ENCODE measurements at places on chromosomes 16 and 17. TPM values are rescaled to one million over a fixed set of nuclear protein-coding genes. Genes with fewer than 3 reads are reported as not detected.

DNA sequence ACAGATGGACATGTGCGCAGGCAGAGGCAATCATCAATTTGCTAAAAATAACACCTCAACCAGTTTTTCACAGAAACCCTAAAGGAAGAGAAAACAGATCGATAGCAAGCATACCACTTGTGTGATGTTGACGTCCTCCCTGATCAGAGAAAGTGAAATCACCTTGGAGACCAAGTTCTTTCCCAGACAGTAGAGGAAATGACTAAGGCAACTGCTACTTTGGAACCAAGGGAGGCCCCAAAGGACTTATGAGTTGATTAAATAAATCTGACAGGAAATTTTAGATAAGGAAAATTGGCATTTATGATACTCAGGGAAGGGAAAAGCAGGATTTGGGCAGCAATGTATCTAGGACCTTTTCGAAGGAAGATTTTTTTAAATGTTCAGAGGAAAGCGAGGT is 267.1 kb upstream of the ASIC2 start:
- no peak for DNase-seq

DNA sequence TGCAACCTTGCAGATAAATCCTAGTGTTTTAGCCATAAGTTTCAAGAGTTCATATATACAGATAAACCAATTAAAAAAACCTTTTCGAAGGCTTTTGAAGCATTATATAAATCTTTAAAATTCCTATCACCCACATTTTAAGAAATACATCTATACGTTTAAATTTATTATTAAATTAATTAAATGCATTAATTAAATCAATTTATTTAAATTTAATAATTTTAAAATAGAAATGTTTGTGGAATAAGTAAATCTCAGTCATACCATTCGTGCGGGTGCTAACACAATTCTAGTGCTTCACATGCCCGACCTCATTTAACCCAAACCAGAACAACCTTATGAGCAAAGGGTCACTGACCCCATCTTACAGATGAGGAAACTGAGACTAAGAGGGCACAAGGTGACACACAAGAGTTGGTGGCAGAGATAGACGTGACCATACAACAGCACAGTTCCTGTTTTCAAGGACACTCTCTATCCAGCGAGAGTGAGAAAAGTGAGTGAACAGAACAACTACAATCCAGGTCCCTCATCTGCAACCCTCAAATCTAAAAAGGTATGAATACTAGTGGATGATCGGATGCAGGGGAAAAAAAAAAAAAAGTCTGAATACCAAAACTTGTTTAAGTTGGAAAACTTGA is 1.4 kb downstream of the NSMCE1 start:
- DNase-seq = no peak

DNA sequence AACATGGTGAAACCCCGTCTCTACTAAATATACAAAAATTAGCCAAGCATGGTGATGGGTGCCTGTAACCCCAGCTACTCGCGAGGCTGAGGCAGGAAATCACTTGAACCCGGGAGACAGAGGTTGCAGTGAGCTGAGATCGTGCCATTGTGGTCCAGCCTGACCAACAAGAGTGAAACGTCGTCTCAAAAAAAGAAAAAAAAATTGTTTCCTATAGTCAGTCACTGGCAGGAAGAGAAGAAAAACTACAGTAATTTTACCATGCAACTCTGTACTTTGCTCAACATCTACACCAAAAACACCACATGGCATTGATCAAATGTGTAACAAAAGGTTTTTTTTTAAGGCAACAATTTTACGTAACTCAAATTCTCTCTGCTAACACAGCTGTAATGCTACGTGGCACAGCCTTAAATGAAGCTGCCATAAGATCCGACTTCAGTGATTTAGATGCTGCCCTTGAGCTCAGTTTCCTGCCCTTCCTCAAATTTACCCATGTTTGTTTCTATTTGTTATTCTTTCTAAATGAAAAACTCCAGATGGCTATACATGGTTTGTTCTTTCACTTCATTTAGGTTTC is 40.2 kb downstream of the CNOT1 start:
- no peak for DNase-seq

GRCh38 chr17:80805032-80805751 is 186.4 kb upstream of the CHMP6 start:
- no peak for DNase-seq

- DNase-seq = no peak
These were observed 333.0 kb upstream of the EEF2KMT start for GRCh38 chr16:5430598-5430997.

DNA sequence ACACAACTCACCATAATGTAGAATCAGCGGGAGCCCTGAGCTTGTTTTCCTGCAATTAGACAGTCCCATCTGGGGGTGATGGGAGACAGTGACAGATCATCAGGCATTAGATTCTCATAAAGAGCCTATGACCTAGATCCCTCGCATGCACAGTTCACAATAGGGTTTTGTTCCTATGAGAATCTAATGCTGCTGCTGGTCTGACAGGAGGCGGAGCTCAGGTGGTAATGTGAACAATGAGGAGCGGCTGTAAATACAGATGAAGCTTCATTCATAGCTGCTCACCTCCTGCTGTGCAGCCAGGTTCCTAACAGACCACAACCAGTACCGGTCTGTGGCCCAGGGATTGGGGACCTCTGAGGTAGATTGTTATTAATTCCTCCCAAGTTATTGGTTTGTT is 2.9 kb upstream of the DOK4 start:
- DNase-seq = no peak

The ITGAX gene
- 0.81 TPM for polyA plus RNA-seq

DNA sequence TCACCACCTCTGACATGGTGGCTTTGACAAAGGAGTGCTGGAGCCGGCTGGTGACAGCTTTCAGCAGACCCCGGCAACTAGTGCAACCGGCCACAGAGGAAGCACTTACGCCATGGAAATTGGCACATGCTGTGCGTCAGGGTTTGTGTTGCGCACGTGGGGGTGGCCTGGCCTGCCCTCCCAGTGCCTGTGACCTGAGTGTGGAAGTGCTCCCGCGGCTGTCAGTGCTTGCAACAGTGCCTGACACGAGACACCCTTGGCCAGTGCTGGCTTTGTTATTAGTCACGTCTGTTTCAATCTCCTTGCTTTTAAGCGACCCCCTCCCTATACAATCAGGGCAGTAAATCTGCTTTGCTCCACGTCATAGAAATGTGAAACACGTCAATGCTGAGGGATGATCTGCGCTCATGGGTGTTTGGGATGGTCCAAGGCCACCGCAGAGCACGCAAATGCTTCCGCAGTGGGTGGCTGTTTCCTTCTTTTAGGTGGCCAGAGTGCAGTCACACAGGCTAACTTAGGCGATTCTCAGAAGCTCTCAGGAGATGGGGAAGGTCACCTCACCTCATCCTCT is 64.3 kb downstream of the PGS1 start:
- no peak for DNase-seq

DNA sequence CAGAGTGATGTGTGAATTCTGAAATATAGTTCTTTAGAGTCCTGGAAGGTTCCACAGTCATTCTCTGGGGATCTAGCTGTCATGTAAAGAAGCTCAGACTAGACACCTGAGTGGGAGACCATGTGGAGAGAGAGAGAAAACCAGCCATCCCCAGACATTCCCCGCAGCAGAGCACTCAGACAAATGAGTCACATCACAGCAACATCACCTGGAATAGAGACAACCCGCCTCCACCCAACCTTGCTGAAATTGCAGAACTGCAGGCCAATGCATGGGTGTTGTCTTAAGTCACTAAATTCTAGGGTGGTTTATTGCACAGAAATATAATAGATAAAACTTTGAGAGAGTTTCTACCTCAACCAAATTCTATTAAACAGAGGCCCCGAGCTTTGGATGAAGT is 392.0 kb upstream of the DYNLRB2 start:
- DNase-seq = no peak

DNA sequence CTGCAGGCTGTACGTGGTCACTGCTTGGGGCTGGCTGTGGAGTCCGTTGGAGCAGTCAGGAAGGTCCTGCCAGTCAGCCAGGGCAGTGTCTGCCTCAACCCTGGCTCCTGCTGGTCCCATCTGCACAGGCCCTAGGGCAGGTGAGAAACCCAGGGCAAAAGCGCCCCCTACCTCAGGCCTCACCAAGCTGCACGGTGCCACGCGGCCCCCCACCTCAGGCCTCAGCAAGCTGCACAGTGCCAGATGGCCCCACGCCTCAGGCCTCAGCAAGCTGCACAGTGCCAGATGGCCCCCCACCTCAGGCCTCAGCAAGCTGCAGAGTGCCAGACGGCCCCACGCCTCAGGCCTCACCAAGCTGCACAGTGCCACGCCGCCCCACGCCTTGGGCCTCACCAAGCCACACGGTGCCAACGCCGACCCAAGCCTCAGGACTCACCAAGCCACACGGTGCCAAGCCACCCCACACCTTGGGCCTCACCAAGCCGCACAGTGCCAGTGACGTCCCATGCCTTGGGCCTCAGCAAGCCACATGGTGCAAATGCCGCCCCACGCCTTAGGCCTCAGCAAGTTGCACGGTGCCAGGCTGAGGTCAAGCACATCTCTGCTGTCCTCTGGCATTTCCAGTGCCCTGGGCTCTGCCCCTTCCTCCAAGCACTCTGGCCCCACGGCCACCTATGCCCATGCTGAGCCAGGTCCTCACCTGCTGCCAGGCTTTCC is 5.5 kb downstream of the TMEM204 start:
- DNase-seq = no peak

The MXRA7 gene
- polyA plus RNA-seq = 135 TPM

- no peak for DNase-seq
These were observed 25.0 kb upstream of the ADAM11 start for GRCh38 chr17:44733753-44734152.

DNA sequence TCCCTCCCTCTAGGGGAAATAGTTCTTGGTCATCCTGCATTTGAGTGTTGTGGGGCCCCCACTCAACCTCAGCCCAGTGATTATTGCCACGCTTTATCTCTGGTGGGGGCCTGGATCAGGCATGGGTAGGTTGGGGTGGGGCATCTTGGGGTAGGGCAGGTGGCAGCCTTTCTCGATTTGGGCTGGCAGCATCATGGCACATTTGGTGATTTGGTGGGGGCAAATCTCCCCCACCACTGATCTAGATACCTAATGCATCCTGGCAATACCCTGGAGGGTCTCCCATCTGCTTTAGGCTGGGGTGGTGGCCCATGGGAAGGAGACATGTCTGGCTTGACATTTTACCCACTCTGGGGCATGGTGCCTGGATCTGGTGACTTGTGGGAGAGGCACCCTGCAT is 40.2 kb downstream of the NLRP1 start:
- DNase-seq = no peak

The PDILT gene
- not detected for polyA plus RNA-seq

The ZSCAN10 gene
- 0.08 TPM for polyA plus RNA-seq

DNA sequence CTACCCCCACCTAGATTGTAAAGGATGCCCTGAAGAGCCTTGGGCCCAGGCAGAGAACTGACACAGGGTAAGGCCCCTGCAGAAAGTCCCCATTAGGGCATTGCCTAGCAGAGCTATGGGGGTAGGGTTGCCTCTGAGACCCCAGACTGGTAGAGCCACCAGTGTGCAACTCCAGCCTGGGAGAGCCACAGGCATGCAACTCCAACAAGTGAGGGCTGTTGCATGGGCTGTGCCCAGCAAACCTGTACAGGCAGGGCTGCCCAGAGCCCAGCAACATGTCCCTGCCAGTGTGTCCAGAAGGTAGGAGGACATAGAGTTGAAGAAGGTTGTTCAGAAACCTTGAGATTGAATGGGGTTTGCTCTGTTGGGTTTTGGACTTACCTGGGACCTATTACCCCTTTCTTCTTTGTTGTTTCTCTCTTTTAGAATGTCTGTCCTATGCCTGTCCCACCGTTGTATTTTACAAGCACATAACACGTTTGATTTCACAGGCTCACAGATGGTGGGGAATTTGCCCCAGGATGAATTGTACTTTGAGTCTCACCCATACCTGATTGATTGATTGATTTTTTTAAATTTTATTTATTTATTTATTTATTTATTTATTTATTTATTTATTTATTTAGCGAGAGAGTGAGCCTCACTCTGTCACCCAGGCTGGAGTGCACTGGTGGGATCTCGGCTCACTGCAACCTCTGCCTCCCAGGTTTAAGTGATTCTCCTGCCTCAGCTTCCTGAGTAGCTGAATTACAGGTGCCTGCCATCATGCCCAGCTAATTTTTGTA is 16.4 kb downstream of the SGF29 start:
- no peak for DNase-seq

The KRT23 gene
- polyA plus RNA-seq = 0.19 TPM

DNA sequence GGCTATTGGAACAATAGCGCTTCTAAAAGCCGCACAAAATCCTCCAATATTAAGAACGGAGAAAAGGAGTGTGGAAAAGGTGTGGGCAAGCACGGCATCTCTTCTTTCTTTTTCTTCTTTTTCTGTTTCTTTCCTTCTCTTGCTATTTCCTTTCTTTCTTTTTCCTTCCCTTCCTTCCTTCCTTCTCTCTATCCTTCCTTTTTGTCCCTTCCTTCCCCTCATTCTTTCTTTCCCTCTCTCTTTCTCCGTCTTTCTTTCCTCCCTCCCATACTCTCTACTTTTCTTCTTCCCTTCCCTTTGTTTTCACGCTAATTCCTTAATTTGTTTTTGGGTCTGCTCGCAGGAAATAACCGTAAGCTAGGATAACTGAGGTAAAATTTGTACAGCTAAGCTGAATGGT is 478.2 kb downstream of the MAF start:
- no peak for DNase-seq

DNA sequence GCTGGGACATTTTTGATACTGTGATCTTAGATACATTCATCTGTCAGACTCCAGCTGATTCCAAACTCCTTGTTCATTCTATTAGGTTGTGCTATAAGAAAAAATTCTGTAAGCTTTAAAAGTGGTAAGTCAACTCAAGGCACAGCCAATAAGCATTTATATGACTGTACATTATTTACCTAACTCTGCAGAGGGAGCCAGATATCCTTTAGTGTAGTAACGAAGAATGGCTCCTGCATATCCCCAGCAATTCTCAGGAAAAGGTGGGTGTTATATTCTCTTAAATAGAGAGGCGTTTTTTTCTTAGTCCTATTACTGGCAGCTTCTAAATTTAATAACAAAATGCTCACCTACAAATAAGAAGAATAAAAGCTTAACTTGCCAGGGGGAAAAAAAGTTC is 374.3 kb upstream of the GOT2 start:
- DNase-seq = no peak

DNA sequence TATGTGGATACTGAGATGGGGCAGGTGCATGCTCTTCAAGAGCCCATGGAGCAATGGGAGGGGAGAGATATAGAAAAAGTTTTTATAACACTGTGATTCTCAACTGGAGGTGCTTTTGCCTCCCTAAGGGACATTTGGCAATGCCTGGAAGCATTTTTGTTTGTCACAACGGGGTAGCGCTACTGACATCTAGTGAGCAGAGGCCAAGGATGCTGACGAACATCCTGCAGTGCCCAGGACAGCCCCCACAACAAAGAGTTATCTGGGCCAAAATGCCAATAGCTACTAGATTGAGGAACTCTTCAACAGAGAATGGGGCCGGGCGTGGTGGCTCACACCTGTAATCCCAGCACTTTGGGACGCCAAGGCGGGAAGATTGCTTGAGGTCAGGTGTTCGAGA is 67.2 kb upstream of the CLEC3A start:
- no peak for DNase-seq

- DNase-seq = no peak
These were observed 22.9 kb downstream of the C16orf96 start for GRCh38 chr16:4578961-4579530.
